ENCODE measurements at places on chromosomes 13 and 19.

DNA sequence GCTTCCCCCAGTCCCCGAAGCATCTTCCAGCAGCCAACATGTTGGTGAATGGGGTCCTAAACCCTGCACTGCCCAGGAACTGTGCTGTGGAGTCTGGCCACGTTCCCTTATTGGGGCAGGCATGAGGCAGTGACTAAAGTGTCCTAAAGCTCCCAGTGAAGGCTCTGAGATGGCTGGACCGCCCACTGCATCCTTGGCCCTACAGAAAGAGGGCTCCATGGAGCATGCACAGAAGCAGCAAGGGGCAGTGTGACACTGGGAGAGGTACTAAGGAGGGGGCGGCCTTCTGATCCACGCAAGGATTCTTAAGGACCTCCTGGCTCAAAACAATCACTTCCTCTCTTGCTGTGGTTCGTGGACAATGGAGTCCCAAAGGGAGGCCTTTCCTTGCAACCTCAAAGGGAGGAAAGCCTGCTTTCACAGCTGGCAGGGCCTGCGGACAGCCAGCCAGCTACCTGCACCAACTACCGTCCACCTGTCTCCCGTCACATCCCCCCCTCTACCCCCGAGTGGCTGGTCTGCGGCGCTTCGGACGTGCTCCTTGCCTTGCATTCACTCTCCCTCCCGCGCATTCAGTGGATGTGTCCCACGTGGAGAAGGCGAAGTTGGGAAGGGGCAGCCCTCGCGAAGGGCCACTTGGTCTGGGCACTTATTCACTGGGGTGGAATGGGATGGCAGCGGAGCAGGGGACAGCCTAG, 63.9 kb upstream of the STARD13 start:
- no peak for DNase-seq

- DNase-seq: no peak
Observed at GRCh38 chr19:51002089-51002532, 707 bp upstream of the KLK8 start.

- DNase-seq: no peak
Observed at GRCh38 chr13:59368693-59369092, 795.0 kb downstream of the DIAPH3 start.

- no peak for DNase-seq
Observed at GRCh38 chr19:35362261-35363000, 4.2 kb downstream of the FFAR3 start.

GRCh38 chr13:62920159-62920558, 1504.5 kb upstream of the PCDH20 start:
- no peak for DNase-seq
